ENCODE measurements at places on chromosomes 13 and 19. TPM values are rescaled to one million over a fixed set of nuclear protein-coding genes. Genes with fewer than 3 reads are reported as not detected.

OR10H1 gene
- polyA plus RNA-seq: not detected

SLC25A42 gene
- polyA plus RNA-seq: 70.7 TPM

FOXA3 gene
- 1.8 TPM for polyA plus RNA-seq

- no peak for DNase-seq
These were observed 109.3 kb downstream of the RXFP2 start for GRCh38 chr13:31848621-31849020.

GRCh38 chr19:7817801-7818200, 12.2 kb upstream of the EVI5L start:
- no peak for DNase-seq

DNA sequence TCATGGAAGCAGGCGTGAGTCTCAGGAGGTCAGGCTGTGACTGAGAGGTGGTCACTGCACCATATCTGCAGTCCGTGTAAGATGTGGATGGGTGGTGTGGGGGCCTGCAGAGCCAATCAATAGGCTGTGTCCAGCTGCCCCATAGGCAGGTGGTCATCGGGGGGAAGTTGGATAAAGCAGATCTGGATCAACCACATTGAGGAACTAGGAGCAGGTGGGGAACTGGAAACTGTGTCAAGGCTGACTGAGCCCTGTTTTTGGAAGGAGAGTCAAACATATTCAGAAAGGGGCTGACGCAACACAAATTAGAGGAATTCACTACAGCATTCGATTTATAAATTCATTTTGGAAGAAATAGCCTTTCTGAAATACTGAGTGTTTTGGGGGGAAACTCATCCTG, 15.0 kb downstream of the CLEC4M start:
- DNase-seq: no peak

CEACAM6 gene
- polyA plus RNA-seq: not detected

DNA sequence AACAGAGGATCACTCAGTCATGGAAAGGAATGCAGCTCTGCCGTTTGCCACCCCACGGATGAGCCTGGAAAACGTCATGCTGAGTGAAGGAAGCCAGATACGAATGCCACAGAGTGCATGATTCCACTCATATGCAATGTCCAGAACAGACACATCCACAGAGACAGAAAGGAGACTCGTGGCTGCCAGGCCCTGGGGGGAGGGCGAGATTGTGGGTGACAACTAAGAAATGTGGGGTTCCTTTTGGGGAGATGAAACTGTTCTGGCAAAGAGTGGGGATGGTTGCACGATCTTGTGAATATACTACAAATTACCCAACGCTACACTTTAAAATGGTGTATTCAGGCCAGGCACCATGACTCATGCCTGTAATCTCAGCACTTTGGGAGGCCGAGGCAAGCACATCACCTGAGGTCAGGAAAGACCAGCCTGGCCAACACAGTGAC, 27.2 kb upstream of the NAPA start:
- DNase-seq: no peak

IGFL1 gene
- polyA plus RNA-seq: not detected

CHST8 gene
- not detected for polyA plus RNA-seq

DNA sequence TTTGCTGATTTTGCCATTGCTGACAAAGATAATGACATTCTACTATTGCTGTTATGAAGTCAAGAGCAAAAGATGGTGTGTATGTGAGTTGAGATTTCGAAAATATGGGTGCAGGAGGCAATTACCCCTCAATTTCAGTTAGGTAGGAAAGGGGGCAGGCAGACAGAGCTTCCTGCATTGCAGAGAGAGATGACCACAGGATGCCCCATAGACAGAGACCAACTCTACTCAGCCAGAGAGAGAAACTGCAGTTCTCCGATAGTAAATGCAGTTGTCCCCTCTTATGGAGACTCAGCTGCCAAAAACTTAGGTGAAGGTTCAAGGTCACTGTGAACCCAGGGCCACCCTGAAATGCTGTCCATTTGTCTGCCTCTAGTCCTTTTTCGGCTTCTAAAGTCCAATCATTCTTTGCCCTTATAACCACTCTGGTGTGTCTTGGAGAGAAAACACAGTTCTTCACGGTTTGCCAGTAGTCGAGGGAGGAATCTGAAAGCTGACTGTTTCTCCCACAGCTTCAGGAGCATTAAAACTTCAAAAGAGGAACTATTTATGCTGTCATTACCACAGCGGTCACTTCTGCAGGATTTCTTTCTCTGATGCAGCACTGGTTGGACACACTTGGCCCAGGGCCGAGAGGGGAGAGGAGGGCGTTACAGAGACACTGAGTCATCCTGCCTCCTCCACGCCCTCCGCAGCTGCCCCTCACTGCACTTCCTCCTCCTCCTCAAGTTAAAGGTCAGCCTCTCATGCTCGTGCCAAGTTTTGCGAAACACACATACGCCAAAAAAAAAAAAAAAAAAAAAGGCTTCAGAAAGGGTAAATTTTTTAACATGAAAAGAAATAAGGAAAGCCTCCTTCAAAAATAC, 264.3 kb downstream of the FOXO1 start:
- DNase-seq: peak; percentile 99

DNA sequence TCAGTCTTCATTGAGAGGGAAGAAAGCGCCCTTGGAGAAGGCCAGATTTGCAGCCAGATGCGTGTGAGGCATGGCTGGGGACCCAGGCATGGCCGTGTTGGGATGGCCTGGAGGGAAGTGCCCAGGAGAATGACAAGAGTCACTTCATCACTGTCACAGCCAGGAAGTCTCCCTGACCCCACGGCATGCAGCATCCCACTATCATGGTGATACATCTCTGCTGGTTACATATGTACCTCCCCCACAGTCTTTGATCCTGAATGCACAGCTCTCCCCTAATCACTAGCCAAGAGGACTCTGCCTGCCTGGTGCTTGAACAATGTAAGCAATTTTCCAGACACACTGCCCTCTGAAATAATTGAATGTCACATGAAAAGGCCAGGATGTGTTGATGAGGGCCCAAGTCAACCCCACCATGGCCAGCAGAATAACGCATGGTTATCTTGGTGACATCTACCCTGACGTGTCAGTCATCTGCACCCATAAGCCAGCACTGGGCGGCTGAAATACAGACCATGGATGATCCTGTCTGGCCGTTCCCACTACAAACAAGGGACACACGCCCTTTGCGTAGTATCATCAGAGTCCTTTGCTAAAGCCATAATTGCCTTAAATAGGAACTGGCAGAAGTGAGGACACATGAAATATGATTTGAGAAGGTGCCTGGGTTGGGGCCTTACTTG, 149.7 kb upstream of the SPACA7 start:
- no peak for DNase-seq

GRCh38 chr13:63279136-63279535, 1863.5 kb upstream of the PCDH20 start:
- no peak for DNase-seq

- no peak for DNase-seq
These were observed 57.9 kb upstream of the C1QTNF9 start for GRCh38 chr13:24251525-24251924.

DNA sequence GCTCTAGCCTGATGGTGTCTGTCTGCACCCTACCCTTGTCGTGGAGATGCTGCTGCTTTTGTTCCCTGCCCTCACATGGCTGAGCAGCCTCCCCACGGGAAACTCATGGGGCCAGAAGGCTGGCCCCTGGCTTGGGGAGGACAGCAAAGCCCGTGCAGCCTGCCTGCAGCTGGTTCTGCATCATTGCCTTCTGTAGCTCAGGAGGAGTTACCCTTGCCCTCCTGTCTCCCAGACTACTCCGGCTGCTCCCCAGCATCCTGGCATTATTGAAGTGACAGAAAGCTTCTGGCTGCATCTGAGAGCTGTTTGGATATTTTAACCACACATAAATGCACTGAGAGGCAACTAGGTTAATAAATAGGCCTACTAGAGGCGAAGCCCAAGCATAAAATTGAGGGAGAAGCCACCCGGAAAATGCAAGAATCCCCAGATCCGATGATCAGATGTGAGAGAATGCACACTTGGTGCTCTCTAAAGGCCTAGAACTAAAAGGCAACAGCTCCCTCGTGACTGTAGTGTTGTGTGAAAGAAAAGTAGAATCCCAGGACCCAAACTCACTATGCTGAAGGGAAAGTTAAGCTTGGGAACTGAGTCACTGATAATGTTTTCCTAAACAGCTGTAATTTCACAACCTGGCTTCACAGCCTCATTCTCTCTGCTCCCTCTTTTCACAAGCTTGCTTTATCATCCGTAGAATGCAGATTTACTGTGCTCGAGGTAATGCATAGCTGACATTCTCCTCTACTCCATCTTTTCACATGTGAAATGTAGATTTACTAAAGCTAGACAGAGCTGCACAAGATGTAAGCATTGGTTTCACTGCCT, 110.8 kb downstream of the TNFRSF19 start:
- no peak for DNase-seq

- no peak for DNase-seq
These were observed 16.1 kb downstream of the ZNF446 start for GRCh38 chr19:58492265-58492664.

ZNF556 gene
- polyA plus RNA-seq: 0.56 TPM

PDX1 gene
- polyA plus RNA-seq: not detected

HIPK4 gene
- polyA plus RNA-seq: not detected

DNA sequence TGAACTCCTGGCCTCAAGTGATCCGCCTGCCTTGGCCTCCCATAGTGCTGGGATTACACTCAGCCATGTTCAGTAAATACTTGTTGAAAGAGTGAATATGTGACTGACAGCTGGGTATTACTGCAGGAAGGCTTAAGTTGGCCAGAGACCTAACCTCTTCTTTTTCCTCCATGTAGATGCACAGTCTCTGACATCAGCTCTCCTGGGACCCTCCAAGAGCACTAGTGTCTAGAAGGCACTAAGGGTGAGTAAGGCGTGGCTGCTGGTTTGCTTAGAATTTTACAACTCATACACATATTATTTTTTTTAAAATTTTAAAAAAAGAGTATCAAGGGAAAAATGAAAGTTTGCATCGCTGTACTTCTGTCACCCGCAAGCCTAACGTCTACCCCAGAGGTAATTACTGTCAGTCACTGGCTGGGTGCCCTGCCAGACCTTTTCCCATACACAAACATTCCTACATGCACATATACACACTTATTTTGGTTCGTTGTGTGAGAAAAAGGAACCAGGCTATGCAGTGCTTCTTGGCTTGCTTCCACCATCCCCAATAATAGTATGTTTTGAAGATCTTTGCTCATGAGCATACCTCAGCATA, 122.0 kb downstream of the SIPA1L3 start:
- no peak for DNase-seq

LGALS14 gene
- not detected for polyA plus RNA-seq
